ENCODE measurements at places on chromosomes 1 and 21. TPM values are rescaled to one million over a fixed set of nuclear protein-coding genes. Genes with fewer than 3 reads are reported as not detected.

Gene ATP1A4
- not detected for total RNA-seq

- DNase-seq = no peak
These were observed 63.3 kb downstream of the PBX1 start for GRCh38 chr1:164622068-164622845.

DNA sequence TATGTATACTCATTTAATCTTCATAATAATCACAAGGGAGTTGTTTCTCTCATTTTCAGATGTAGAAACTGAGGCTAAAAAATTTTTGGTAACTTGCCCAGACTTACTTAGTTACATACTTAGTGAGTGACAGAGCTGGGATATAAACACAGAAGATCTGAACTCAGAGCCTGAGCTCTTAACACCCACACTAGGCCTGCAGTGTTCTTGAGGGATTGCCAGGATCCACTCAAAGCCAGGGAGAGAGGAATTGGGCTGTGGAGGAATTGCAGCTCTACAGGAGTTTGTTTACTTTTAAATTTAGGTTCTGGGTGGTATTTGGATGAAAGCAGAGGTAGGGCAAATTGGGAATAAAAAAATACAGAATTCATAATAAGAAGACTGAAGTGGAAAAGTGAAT lies 515.1 kb upstream of the PLXNA2 start:
- DNase-seq = no peak

GRCh38 chr1:52756020-52756419 lies 29.8 kb downstream of the ZYG11B start:
- DNase-seq = no peak

GRCh38 chr1:193065954-193066353 lies 6.5 kb downstream of the RO60 start:
- DNase-seq = no peak

GRCh38 chr1:101485712-101486111 lies 248.9 kb downstream of the S1PR1 start:
- no peak for DNase-seq

Data from ovary (tissue), 10 donors.